AG04450 (cell line): ENCODE measurements at places on chromosomes 1 and 21. TPM values are rescaled to one million over a fixed set of nuclear protein-coding genes. Genes with fewer than 3 reads are reported as not detected.
A peak's percentile ranks its signal among the peaks of the same experiment; 100 is the strongest.

Gene CD34
- polyA plus RNA-seq = 0.11 and 0.14 TPM in 2 replicates

Gene SUMO3
- polyA plus RNA-seq = 113 and 134 TPM in 2 replicates

Gene RHCE
- polyA plus RNA-seq = 0.25 and 0.42 TPM in 2 replicates

Gene CASQ1
- 0.17 and 0.20 TPM in 2 replicates for polyA plus RNA-seq

Gene TLCD4
- 0.51 and 0.98 TPM in 2 replicates for polyA plus RNA-seq

Gene SPRR2G
- polyA plus RNA-seq = not detected in 2 replicates

Gene UCHL5
- 18.4 and 28.8 TPM in 2 replicates for polyA plus RNA-seq

Gene SFN
- 0.09 and 0.10 TPM in 2 replicates for polyA plus RNA-seq

GRCh38 chr1:210920716-210921694 lies 212.9 kb downstream of the KCNH1 start:
- DNase-seq = no peak

- peak; percentile 47 for DNase-seq
These were observed 187.0 kb downstream of the TPR start for GRCh38 chr1:186188004-186188539.

- no peak for DNase-seq
These were observed 106.0 kb upstream of the FAM78B start for GRCh38 chr1:166272851-166273250.

DNA sequence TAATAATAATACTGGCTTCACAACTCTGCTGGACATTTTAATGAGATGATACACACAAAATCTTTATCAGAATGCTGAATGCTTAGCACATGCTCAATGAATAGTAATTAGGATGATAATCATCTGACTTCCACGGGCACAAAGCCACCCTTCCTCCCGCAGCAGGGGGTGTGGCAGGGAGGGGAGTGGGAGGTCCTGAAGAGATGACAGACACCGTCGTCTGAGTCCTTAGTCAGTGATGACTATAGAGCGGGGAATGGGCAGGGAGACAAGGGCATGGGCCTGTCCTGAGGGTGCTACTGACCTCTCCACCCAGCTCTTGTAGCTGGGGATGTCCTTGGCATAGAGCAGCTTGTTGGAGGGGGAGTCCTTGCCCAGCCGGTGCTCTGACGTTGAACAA lies 117.6 kb upstream of the CD34 start:
- DNase-seq = no peak

- DNase-seq = no peak
These were observed 22.8 kb downstream of the PHC2 start for GRCh38 chr1:33408093-33408436.

- no peak for DNase-seq
These were observed 13.8 kb downstream of the RASSF5 start for GRCh38 chr1:206521127-206521526.

DNA sequence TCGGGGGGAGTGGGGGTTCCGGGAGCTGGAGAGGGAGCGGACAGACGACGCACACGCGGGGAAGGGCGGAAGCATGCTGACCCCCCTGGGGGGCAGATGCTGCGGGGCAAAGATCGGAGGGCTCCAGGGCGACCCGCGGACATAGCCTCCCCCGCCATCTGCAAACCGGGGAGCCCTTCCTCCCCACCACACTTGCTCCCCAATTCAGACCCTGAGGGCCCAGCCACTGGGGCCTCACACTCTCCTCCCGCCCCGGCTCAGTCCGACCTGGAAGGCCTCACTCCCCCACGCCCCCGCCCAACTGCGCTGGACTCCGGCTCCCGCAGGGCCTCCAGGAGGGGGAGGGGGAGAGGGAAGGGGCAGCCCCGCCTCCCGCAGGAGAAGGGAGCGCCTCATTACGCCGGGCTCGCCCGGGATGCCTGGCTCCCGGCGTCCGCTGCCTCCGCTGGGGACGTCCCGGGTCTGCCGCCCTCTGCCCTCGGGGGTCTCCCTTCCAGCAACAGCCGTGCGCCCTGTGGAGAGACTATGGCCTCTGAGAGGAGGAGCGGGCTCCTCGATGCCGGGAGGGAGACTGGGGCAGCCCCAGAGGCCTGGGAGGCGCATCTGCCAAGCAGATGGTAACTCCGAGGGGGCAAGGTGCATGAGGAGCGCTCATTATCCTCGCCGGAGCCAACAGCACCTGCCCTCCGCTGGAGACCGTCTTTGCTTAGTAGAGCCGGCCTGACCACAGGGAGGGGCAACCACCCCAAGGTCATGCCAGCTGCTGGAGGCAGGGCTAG lies 636 bp upstream of the CAMK2N1 start:
- DNase-seq = no peak

GRCh38 chr1:94806441-94806871 lies 13.7 kb upstream of the SLC44A3 start:
- DNase-seq = no peak

- no peak for DNase-seq
These were observed 843 bp downstream of the DIP2A start for GRCh38 chr21:46459356-46460112.

DNA sequence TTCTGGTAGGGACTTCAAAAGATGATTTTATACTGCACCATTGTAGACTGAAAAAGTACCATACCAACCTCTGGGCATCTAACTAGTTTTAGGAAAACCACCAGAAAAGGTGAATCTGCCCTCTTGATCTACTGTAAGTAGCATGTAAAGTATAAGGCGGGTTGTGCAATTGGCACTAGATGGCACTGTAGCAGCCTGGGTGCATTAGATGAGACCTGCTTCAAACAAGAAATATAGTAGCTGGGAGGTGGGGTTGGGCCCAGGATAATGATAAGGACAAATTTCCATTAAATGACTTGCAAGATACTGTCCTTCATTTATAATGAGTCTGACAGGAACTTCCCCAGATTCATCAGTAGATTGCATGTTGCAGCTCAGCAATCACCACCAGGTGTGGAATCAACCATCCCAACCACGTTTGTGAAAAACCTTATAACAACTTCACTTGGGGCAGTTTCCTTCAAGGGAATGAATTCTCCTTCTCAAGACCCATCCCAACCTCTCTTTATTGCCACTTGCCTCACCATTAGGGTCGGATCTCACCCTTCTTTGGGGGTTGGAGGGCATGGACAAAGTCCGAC lies 37.3 kb upstream of the IL10 start:
- no peak for DNase-seq

- DNase-seq = no peak
These were observed 275.4 kb upstream of the SGIP1 start for GRCh38 chr1:66258404-66259105.

- no peak for DNase-seq
These were observed 457.7 kb upstream of the ADAMTS5 start for GRCh38 chr21:27424601-27425000.

DNA sequence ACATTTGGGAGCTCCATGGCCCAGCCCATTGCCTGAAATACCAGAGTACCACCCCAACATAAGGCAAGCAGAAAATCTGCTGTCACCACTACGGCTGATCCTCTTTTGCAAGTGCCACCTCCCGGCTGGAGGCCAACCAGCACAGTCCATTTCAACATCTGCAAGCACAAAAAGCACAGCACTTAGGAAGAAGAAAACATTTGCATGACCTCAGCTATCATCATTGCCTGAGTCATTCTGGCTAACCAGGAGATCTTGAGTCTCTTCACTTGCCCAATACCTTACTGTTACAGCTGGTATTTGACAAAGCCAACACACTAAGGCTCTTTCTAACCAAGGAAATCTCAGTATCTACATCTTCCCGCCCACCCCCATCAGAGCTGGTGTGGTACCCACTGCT lies 55.9 kb downstream of the NEK7 start:
- peak; percentile 76 for DNase-seq

DNA sequence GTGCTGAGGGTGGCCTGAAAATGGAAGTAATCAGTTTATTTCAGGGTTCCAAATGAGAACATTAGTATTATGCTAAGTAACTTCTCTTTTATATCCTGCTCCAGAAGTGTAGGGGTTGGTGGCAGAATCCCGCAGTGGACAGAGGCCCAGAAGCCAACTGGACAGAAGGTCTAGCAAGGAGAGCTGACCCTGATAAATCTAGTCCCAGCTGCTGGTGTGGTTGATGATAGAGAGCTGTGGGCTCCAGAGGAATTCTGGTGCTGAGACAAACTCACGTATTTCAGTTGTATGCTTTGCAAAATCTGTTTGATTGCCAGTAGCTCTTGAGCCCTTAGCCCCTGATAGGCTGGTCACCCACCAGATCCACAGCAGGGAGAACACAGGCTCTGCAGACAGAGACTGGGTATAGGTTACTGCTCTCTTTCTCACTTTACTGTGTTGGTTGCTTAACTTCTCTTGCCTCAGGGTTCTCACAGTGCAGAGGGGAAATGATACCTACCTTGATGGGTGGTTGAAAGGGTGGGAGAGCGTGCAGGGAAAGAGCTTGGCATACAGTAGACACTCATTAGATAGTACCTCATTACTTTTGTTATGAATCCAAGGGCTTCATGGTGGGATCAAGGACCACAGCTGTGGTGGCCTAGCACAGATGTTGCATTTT lies 29.6 kb upstream of the CACNA1E start:
- no peak for DNase-seq

- DNase-seq = no peak
These were observed 25.1 kb downstream of the IRF2BP2 start for GRCh38 chr1:234584926-234585325.

DNA sequence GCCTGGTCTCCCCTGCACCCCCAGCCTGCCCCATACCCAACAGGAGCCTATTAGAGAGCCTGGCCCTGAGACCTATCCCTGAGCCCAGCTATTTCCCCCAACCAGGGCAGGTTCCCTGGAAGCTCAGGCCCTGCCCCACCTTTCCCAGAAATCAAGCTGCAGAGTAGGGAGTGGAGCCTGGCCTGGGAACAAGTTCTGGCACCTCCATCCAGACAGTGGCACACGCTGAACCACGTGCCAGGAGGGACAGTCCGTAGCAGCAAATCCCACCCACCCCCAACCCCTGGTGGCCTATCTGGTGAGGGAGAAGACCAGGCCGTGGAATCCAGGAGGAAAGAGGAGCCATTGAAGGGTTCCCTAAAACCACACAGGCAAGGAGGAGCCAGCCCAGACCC lies 22.6 kb downstream of the TNNT2 start:
- no peak for DNase-seq

- DNase-seq = no peak
These were observed 366.8 kb downstream of the PTBP2 start for GRCh38 chr1:97088391-97088790.

DNA sequence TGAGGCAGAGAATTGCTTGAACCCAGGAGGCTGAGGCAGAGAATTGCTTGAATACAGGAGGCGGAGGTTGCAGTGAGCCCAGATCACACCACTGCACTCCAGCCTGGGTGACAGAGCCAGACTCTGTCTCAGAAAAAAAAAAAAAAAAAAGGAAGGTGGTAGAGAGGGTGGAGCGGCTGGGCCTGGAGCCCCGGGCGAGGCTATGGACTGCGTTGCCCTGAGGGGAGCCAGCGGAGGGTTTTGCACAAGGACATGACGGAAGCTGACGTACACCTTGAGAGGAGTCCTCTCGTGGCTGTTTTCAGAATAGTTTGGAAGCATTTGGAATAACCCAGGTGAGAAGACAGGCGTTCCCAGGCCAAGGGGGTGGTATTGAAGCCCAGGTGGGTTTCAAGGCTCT lies 6.9 kb upstream of the FBLIM1 start:
- DNase-seq = no peak

DNA sequence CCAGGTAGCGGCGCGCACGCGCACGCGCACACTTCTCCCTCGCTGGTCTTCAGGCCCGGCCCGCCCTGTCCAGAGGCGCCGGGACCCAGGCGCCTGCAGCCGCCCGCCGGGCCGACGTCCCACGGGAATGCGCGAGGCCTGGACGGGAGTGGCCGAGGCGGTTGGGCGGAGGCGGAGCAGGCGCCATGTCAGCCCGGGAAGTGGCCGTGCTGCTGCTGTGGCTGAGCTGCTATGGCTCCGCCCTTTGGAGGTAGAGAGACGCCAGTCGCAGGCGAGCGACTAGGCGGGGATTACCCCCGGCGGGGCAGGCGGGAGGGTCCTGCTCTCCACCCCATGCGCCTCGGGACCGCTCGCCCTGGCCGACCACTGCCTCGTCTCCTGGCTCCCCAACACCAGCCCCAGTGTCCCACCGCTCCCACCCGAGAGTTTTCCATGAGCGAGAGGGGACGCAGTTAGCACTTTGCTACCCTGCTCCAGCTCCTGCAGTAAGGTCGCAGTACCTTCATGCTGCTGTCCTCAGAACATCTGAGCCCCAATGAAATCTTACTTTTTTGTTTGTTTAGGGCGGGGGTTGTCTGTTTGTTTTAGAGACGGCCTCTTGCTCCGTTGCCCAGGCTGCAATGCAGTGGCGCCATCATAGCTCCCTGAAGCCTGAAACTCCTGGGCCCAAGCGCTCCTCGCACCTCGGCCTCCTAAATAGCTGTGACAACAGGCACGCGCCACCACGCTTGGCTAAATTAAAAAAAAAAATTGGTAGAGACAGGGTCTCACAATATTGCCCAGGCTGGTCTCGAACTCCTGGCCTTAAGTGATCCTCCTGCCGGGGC lies at the start of gene CATSPERE:
CATSPERE (plus strand) TSS at position 29 of the 827 bp plus-strand sequence; CDS start at position 186, 157 bp downstream.
- DNase-seq = peak; percentile 37

DNA sequence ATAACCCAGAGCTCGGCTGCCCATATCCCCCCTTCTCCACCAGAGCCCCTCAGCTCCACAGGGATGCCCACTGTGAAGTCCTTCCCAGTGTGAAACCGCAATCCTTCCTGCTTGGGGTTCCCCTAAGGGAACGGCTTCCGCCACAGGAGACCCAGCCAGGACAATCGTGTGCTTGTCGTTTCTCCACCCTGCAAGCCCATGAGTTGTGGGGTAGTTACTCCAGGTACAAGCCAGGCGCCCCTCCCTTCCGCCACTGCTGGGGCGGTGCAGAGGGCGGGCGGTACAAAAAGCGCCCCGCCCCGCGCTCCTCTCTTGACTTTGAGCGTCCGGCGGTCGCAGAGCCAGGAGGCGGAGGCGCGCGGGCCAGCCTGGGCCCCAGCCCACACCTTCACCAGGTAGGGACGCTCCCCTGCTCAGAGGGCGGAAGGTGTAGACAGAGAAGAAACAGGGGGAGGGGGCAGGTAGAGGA lies at the start of gene TINAGL1:
TINAGL1 (plus strand) TSS at position 315 of the 469 bp plus-strand sequence. CDS start 634 bp downstream, outside the sequence.
- DNase-seq = no peak

DNA sequence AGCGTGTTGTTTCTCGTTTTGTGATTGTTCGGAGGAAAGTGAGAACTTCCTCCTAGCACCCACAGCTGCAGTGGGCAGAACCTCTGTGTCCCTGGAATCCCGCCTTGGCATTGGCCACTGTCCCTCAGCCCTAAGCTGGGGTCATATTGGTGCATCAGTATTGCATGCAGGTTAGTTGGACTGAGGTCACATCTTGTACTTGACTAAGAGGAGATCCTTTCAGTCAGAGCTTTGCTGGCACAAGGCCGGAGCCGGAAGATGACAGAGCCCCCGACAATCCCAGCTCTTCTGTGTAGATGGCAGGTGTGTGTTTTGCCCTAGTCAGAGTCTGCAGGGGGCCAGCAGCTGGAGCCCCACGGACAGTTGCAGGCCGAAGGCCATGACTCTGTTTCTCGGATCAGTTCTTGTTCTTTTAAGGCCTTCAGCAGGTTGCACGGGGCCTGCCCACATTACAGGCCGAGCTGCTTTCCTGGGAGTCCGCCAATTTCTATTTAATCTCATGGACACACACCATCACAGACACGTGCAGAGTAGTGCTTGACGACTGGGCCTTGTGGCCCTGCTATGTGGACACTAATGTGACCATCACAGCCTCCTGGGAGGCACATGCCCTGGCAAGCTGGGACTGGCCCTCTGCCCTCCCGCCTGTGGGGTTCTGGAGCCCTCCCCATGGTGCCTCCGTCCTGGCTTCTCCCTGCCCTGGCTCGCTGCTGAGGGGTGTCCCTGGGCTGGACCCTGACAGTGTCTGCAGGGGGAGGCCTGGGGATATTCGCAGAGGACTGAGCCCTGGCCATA lies 14.9 kb downstream of the SNAP47 start:
- no peak for DNase-seq

- DNase-seq = no peak
These were observed 6.0 kb downstream of the COL9A2 start for GRCh38 chr1:40310983-40311642.
